ENCODE measurements at places on chromosomes 16 and 17. TPM values are rescaled to one million over a fixed set of nuclear protein-coding genes. Genes with fewer than 3 reads are reported as not detected.

NACA2 gene
- total RNA-seq, result not detected

KRT15 gene
- 1.7 TPM for total RNA-seq

ABCA9 gene
- total RNA-seq, result not detected

APOBR gene
- total RNA-seq, result not detected

RSKR gene
- 7.9 TPM for total RNA-seq

ZNF500 gene
- 17.8 TPM for total RNA-seq

NETO2 gene
- 3.3 TPM for total RNA-seq

DNAAF1 gene
- total RNA-seq, result under 0.01 TPM

TRIM25 gene
- 18.1 TPM for total RNA-seq

C17orf113 gene
- 0.87 TPM for total RNA-seq

CYBA gene
- 272 TPM for total RNA-seq

SEPTIN12 gene
- not detected for total RNA-seq

FOXC2 gene
- 2.3 TPM for total RNA-seq

NTN3 gene
- 1.6 TPM for total RNA-seq

SCGB1C2 gene
- not detected for total RNA-seq

NEUROD2 gene
- total RNA-seq, result not detected

KRT27 gene
- 0.79 TPM for total RNA-seq

MIEN1 gene
- total RNA-seq, result 35.6 TPM

NME3 gene
- 36.2 TPM for total RNA-seq

SLC16A6 gene
- under 0.01 TPM for total RNA-seq

RASD1 gene
- total RNA-seq, result not detected

TBX4 gene
- total RNA-seq, result not detected

RANBP10 gene
- total RNA-seq, result 4.6 TPM

CHD3 gene
- 236 TPM for total RNA-seq

CD300E gene
- not detected for total RNA-seq

CACNG5 gene
- total RNA-seq, result not detected

FAM171A2 gene
- total RNA-seq, result 4.3 TPM

NOXO1 gene
- 1.6 TPM for total RNA-seq

HS3ST3B1 gene
- total RNA-seq, result 1.6 TPM

ZNF785 gene
- total RNA-seq, result 14.1 TPM

ZNF207 gene
- total RNA-seq, result 152 TPM

ASGR1 gene
- total RNA-seq, result 0.79 TPM

MAZ gene
- 461 TPM for total RNA-seq

TBC1D3 gene
- total RNA-seq, result not detected

Data from placental epithelial cell (primary cell).